Activated CD8-positive, alpha-beta memory T cell treated with anti-CD3 and anti-CD28 coated beads, Interleukin-2, amount 50 U/mL, for 4 hours (primary cell): ENCODE measurements at places on chromosomes 11 and 22.
A peak's percentile ranks its signal among the peaks of the same experiment; 100 is the strongest.

DNA sequence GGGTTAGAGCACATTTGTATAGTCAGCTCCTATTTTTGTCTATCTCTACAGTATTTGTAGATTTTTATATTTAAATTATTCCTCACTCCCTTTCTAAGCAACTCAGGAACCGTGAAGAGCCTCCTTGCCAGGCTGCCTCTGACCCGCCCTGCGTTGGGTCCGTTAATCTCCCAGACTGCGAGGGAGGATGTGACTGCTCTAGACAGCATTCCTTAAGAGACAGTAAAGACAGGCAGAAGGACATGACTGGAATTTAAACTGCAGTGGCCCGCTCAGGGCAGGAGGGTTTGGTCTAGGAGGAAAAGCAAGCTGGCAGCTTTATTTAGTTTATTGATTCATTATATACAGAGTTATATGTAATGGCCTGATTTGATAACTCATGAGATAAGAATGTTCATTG is 413.7 kb downstream of the TMEM135 start:
- no peak for DNase-seq

GRCh38 chr11:133819114-133819513 is 26.2 kb downstream of the SPATA19 start:
- no peak for DNase-seq

DNA sequence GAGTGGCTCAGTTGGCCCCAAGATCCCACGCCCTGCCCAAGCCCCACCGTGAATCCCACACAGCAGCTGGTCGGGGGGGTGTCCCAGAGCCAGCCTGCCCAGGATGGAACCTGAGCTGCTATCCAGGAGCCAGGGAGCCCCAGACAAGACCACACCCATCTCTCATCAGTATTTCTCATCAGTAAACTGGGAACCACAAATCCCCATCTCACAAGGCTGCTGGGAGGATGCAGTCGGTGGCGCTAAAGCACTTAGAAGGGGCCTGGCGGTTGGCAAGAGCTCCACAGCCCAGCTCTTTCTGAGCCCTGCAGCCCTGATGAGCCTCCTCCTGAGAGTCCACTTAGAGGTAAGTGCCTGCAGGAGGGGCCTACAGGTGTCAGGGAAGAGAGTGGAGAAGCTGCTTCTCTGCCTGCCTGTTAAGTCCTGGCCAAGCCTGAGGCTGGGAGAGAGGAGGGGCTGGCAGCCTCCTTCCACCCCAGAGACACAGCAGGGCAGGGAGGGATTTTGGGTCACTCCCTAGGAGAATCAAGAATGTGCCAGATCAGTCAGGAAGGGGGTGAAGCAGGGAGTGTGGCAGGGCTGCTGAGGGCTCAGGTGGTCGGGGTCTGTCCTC is 6.1 kb downstream of the FADS3 start:
- no peak for DNase-seq

DNA sequence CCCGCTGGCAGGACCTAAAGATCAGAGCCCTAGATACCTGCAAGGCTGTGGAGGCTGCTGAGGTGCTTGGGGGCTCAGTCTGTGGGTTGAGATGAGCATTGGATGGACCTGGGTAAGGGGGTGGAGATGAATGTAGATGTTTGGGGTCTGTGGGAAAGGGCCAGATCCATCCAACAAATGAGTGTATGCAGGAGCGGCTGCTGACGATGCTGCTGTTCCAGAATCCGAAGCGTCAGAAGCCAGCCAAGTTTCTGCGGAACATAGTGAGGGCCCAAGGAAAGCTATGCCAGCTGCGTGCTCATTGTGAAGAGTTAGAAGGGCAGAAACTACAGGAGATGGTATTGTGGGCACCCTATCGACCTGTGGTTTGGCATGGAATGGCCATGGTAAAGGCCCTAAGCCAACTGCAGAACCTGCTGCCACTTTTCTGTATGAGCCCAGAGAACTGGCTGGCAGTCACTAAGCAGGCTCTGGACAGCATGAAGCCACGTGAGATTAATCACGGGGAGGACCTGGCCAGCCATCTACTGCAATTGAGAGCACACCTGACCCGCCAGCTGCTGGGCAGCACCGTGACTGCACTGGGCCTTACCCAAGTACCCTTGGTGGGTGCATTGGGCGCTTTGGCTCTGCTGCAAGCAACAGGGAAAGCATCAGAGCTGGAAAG is 36.6 kb downstream of the RRP8 start:
- DNase-seq, result no peak

GRCh38 chr11:119783466-119784400 is 54.7 kb upstream of the NECTIN1 start:
- no peak for DNase-seq

DNA sequence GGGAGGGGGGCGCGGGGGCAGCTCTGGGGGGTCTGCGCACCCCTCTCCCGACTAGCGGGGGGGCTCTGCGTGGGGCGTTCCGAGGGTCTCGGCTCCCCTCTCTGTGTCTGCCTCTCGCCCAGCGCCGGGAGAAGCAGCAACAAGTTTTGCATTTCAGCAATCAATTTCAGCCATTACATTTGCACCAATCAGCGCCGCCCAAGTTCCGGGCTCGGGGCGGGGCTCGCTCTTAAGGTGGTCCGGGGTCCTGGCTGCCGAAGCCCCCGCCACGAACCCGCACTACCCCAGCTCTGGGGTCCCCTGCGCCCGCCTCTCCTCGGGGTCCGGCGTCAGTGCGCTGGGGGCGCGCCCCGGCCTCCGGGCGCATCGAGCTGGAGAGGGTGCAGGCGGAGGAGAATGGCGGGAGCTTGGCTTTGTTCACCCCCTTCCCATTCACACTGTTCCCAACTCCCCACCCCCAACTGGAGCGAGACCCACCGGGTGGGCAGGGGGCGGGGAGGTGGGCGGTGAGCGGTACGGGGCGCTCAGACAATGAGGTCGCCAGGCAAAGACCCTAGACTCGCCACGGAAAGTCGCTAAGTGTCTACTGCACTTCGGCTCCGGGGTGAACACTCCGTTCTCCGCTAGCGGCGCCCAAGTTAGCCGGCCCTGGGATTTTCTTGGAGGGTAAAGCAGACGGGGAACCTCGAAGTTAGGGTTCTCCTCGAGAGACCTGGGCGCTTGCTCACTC is at the start of gene MN1:
Gene MN1, minus strand, starts transcription at position 141 of the 730 bp plus-strand sequence. CDS start 1,213 bp downstream, outside the sequence.
- DNase-seq, result peak; percentile 65
